RWPE1 (cell line): ENCODE measurements at places on chromosomes 13 and 19.

DNA sequence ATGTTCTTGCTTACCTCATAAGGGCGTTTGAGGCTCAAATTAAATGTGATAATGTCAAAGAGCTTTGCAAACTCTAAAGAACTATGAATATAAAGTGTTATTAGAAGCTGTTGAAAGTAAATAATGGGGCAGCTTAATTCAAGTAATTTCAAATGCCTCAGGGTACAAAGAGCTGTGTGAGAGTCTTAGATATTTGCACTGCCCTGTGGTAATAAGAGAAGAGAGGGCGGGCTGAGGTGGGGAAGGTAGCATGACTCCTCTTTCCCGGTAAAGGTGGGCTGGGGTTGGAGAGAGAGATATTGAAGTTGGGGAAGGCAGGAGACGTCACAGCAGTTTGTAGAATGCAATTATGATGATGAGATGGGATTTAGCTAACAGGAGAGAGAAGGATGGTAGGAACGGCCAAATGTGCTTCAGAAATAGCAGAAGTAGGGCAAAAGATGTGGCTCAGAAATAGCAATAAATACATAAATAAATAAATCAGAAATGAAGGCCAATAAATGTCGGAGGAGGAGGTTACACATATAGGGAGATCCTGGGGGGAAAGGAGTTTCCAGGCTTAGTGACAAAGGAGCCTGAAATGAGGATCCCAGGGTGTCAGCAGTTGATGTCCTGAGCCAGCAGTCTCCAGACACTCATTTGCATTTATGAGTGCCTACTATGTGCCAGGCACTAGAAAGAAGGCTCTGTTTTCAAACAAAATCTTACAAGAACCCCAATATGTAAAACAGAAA, 35.7 kb upstream of the RCBTB2 start:
- no peak for DNase-seq

- DNase-seq = peak; percentile 5
Measured at GRCh38 chr19:50896591-50897190, 14.5 kb downstream of the KLK4 start.

DNA sequence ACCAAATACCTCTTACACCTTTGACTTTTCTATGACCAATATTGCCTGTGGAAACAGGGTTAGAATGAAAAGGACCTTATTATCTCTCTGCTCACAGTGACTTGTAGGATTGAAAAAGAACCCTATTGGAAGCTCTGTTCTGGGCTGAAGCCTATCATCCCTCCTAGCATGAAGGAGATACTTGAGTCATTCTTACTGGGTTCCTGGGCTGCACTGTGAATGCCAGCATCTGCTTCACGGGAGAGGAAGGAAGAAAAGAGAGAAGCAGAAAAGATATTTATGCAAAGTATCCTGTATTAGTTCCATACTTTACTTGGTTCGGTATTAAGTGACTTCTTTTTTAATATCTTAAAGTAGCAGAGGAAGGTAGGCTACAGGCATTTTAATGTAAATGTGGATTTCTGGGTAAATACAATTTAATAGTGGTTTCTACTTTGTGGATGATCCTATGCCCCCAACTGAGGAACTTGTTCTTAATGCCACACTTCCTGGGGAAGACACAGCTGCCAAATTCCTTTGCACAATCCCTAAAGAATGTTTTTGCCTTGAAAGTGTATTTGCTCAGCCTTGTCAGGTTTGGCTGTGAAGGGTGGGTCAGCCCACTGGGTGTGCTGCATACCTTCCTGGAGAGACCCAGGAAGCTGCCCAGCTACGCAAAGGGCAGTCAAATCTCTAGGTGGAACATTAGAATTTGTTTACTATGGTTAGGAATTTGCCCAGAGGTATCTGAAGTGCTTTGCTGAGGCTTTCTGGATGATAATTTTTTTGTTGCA, 13.7 kb upstream of the SCEL start:
- peak; percentile 69 for DNase-seq

- DNase-seq = no peak
Measured at GRCh38 chr19:44050740-44051649, 841 bp upstream of the ZNF223 start.

DNA sequence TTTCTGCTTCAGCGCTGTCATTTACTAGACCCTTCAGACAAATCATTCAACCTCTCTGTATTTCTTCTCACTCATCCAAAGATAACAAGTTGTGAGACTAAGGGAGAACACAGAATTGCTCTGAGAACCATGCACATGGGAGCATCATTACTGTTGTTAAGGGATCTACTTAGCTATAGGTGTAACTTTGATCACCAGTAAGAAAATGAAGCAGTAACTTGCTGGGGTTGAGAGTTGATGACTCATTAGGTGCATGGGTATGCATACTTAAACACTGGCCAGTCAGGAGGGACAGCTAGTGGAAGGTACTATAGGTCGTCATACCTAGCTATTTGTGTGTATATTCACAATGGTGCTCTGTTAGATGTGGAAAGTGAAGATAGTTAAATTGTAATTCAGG, 61.5 kb downstream of the B3GLCT start:
- no peak for DNase-seq

DNA sequence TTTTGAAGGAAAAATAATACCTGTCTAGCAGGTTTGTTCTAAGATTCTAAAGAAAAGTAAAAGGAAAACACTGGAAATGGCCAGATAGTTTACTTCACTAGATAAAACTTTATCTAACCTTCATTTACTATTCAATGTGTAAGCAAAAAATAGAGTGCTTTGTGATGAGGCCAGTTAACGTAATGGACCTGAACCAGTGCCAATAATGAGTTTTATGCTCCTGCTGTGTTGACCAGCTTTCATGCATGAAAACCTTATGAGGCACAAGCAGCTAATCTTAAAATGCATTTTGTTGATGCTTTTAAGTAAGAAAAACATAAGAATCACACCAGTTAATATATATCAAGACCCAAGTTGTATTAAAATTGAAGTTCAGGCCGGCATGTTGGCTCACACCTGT, 617.2 kb upstream of the GPC6 start:
- no peak for DNase-seq

- no peak for DNase-seq
Measured at GRCh38 chr19:33399745-33400681, 26.5 kb downstream of the CEBPG start.

DNA sequence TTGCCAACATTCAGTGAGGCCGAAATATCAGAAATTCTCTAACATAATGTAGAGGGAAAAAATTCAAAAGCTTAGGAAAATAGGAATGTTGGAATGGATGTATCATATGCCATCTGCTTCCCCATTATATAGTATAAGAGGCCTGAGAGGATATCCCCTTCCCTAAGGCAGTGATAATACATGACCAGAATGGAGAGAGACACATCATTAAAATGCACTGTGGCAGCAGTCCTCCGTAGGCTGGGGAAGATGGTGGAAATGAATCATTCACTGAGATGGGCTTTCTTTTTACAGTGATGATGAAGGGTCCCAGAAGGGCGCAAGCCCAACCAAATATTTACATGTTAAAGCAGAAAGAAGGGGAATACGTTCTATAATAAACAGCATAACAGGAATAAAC, 799.1 kb upstream of the SPRY2 start:
- DNase-seq = no peak

- DNase-seq = no peak
Measured at GRCh38 chr13:48556817-48557216, 23.9 kb upstream of the RCBTB2 start.

DNA sequence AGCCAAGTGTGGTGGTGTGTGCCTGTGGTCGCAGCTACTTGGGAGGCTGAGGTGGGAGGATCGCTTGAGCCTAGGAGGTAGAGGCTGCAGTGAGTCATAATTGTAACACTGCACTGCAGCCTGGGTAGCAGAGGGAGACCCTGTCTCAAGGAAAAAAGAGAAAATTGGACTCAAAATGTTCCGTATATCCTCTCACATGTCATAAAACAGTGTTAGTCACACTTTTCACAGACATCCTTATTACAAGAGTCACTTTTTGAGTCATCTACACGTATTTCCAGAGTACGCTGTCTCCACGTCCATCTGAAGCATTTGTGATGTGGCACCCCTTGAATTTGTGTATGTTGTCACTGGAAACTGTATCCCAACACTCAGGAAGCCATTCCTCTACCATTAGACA, 133.0 kb downstream of the SIPA1L3 start:
- peak; percentile 66 for DNase-seq

GRCh38 chr13:50518781-50519201, 324.7 kb downstream of the DLEU7 start:
- no peak for DNase-seq

GRCh38 chr13:51618626-51619025, 34.4 kb downstream of the WDFY2 start:
- DNase-seq = no peak

DNA sequence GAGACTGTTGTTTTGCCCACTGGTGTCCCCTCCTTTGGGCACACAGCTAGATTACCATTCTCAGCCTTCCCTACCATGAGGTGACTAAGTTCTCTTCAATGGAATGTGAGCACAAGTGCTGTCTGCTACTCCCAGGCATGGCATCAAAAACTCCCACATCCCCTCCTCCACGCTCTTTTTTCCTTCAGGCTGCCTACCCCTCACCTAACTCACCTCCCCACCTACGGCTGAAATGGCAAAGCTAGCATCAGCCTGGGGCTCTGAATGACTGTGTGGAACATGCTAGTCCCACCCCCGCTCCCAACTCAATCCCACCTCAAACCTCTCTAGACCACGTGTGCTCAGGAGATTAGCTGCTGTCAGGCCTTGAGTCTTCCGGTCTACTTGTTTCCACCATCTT, 512.2 kb downstream of the DIAPH3 start:
- no peak for DNase-seq

DNA sequence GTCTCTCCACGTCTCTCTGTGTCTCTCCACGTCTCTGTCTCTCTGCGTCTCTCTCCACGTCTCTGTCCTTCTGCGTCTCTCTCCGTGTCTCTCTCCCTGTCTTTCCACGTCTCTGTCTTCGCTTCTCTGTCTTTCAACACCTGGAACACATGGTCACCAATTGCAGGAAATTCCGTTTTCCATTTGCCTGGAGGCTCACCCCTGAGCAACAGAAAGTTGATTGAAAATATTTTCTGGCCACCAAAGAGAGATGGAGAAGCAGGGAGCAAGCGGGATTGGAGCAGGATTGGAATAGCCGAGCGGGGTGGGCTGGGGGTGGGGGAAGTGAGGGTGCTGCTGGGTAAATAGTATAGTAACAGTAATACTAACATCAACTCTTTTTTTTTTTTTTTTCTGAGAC, 1.7 kb downstream of the KANK2 start:
- DNase-seq = no peak

DNA sequence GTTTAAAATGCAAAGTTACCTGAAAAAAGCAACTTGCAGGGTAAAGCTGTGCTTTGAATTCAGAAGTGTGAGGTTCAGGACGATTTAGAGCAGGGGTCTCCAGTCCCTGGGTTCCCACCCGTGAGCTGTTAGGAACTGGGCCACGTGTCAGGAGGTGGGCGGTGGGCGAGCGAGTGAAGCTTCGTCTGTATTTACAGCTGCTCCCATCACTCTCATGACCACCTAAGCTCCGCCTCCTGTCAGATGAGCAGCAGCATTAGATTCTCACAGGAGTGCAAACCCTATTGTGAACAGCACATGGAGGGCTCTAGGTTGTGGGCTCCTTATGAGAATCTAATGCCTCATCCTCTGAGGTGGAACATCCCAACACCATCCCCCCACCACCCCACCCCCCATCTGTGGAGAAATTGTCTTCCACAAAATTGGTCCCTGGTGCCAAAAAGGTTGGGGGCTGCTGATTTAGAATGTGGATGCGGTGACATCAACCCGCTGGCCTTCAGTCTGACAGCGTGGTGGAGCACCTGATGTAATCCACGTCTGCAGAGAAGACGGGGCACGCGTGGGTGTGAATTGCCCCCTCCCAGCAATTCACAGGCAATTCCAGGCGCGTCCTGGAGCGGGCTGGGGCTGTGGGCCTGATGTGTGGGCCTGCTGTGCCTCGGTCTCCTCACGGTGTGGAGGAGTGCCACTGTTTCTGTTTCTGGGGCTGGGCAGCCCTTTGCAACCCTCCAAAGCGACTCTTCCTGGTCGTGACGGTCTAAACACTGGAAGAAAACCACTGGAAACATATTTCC, 214.0 kb upstream of the SOX1 start:
- no peak for DNase-seq
